ENCODE measurements at places on chromosomes 16 and 17.
A peak's percentile ranks its signal among the peaks of the same experiment; 100 is the strongest.

- no peak for DNase-seq
These were observed 95.7 kb upstream of the DNAH17 start for GRCh38 chr17:78672871-78673371.

GRCh38 chr17:81347437-81347836, 47.8 kb upstream of the BAHCC1 start:
- no peak for DNase-seq

DNA sequence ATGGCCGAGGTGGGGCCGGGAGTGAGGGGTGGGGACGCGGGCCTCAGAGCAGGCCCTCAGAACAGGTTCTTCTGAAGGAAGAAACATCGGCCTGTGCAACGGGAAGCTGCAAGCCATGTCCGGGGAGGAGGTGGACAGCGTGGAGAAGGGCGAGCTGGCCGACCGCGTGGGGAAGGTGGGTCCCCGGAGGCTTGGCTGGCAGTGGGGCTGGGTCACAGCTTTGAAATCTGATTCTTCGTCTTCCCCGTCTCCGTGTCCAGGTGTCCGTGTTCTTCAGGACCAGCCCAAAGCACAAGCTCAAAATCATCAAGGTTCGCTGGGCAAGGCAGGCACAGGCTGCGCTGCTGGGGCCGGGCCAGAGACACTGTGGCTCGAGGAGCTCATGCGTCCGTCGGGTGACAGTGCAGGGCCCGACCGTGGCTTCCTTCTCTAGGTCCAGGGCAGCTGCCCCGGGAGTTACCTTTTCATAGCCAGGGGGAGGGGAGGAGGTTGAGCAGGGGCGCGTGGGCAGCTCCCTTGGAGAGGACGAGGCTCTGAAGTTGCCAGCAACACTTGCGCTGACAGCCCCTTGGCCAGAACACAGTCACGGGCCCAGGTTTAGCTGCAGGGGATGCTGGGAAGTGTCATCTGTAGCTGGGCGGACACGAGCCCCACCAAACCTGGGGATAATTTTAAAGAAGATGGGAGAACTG, 51.3 kb downstream of the MEAK7 start:
- no peak for DNase-seq

GRCh38 chr17:33228548-33228947, 64.5 kb downstream of the ASIC2 start:
- no peak for DNase-seq

- no peak for DNase-seq
These were observed 35.7 kb downstream of the CYTH1 start for GRCh38 chr17:78746263-78746948.

GRCh38 chr16:89009343-89010209, 32.6 kb upstream of the CBFA2T3 start:
- peak; percentile 57 for DNase-seq

- no peak for DNase-seq
These were observed 22.5 kb upstream of the SLC35B1 start for GRCh38 chr17:49730078-49730784.

- no peak for DNase-seq
These were observed 231.1 kb downstream of the SOX9 start for GRCh38 chr17:72351884-72352346.

DNA sequence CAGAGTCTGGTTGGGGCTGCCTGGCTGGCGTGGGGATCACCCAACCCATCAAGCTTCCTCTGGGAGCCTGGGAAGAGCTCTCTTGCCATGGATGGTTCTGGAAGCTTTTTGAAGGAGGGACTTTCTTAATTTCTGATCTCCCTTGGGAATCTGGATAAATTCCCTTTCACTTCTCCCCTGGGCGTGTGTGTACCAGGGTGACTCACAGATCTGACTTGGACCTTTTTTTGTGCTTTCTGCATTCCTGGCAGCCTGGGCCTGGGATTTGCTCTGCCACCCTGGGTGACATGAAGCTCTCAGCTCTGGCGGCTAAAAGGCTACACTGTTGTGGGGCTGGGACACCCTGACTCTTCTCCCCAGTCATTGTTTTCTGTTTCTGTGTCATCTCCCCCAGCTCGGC, 70.1 kb downstream of the ABCC1 start:
- no peak for DNase-seq

- DNase-seq, result no peak
These were observed 104.6 kb downstream of the RPTOR start for GRCh38 chr17:80649200-80649644.

DNA sequence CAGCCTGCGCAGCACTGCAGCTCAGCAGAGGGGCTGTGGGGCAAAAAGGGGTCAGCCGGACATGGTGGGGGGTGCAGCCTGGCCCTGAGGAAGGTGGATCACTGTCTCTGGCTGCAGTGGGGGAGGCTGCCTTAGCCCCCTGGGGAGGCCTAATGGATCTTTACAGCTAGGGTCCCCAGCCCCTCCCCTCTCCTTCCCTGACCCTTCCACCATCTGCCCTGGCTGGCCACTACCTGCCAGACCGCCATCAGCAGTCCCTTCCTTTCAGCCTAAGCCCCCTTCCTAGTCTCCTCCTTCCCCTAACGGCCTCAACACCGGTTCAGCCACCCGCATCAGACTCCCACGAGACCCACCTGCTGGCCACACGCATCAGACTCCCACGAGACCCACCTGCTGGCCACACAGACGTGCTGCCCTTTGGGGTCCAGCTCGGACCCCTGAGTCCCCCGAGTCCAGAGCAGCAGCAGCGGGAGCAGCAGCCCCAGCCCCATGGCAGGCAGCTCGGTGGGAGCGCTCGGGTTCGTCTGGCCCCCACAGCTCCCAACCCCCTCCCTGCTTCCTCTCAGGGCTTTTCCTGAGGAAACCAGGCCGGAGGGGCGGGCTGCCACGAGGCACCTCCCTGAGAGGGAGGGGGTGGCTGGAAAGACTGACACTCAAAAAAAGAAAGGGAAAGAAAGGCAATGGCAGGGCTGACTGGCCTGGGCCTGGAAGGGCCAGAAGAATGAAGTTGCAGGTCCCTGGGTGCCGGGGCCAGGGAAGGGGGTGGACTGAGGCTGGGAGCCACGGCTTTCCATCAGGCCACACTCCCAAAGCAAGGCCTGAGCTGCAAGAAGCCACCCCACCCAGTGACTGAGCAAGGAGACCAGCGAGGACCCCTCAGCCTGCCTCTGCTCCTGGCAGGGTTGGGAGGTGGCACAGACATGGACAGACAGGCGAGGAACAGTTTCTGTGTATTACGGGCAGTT, at the start of gene SCARF1:
Gene SCARF1 (minus strand): TSS at position 526 of the 965 bp plus-strand sequence. CDS start 35 bp downstream, at position 491.
- DNase-seq, result no peak

GRCh38 chr17:78933025-78933958, 8.1 kb upstream of the TIMP2 start:
- no peak for DNase-seq

DNA sequence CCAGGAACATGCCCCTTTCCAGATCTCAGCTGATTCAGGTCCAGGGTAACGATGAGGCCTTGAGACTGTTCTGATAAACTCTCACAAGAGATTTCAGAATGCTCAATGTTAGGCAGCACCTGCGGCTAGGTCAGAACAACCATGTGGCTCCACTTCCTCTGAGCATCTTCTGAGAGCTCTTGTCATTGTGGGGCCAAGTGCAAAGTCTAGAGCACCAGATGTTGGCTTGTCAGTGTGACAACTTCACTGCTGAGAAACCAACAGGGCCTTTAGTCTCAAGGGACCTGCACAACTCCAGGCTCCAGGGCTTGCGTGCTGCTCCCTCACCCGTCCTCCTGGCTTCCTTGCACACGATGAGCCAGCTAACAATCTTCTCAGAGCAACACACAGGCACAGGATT, 29.0 kb downstream of the FCSK start:
- DNase-seq, result no peak

GRCh38 chr17:13046361-13046760, 28.5 kb upstream of the ELAC2 start:
- no peak for DNase-seq

GRCh38 chr16:8310816-8311215, 279.5 kb downstream of the TMEM114 start:
- DNase-seq, result no peak

- no peak for DNase-seq
These were observed 26.1 kb upstream of the ABCA8 start for GRCh38 chr17:68981288-68981687.

DNA sequence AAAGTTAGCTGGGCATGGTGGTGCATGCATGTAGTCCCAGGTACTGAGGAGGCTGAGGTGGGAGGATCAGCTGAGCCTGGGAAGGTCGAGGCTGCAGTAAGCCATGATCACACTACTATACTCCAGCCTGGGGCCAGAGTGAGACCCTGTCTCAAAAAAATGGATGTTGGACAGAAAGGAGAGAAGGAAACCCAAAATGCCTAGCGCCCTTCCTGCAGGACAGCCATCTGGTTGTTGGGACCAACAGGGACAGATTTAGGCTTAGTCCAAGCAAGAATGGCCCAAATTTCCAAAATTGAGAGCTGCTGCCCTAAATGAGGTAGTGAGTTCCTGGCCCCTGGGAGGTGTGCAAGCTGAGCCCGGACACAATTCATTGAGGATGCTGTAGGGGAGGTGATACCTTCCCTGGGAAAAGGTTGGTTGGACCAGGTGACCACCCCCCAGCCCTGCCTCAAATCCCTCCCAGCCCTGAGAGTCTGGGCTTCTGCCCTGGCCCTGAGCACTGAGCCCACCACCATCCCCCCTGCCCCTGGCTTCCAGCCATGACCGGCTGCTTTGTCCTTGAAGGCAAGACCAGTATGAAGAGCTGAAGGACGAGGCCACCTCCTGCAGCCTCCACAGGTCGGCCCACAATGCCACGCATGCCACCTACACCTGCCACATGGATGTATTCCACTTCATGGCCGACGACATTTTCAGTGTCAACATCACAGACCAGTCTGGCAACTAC, 35.1 kb downstream of the IL21R start:
- DNase-seq, result no peak

DNA sequence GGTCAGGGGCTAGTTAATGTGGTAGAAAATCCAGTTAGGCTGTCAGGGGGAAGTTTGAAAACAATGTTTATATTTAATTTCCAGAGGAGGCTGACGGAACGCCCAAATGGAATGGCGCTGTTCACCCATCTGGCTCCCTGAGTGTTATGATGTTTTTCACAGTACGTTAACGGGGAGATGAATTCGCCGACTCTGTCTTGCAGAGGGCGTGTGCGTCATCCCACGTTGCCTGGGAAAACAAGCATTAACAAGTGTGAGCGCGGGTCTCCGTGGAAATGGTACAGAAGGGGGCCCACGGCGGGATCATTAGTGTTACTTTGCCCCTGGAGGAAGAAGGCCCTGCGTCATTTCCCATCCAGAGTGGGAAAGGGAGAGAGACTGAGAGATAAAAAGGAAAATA, 29.6 kb downstream of the RGS9 start:
- DNase-seq, result no peak

- no peak for DNase-seq
These were observed 19.6 kb downstream of the ZFPM1 start for GRCh38 chr16:88472637-88473205.

DNA sequence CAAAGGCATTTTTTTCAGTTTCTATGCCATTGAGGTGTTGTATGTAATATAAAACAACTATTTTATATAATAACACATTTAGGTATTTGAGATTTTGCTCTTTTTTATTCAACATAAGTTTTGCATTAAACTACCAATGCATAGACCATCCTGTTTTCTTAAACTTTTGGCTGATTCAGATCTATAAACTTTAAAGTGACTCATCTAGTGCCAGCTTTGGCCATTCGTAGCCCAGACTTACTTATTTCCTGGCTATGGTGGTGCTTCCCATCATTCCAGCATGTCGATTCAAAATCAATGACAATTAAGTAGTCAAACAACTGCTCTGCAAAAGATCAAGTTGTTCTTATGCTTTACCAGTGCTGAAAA, 3.1 kb downstream of the ERI2 start:
- DNase-seq, result no peak

- peak; percentile 92 for DNase-seq
These were observed 43.2 kb upstream of the MRPS23 start for GRCh38 chr17:57892820-57893595.

DNA sequence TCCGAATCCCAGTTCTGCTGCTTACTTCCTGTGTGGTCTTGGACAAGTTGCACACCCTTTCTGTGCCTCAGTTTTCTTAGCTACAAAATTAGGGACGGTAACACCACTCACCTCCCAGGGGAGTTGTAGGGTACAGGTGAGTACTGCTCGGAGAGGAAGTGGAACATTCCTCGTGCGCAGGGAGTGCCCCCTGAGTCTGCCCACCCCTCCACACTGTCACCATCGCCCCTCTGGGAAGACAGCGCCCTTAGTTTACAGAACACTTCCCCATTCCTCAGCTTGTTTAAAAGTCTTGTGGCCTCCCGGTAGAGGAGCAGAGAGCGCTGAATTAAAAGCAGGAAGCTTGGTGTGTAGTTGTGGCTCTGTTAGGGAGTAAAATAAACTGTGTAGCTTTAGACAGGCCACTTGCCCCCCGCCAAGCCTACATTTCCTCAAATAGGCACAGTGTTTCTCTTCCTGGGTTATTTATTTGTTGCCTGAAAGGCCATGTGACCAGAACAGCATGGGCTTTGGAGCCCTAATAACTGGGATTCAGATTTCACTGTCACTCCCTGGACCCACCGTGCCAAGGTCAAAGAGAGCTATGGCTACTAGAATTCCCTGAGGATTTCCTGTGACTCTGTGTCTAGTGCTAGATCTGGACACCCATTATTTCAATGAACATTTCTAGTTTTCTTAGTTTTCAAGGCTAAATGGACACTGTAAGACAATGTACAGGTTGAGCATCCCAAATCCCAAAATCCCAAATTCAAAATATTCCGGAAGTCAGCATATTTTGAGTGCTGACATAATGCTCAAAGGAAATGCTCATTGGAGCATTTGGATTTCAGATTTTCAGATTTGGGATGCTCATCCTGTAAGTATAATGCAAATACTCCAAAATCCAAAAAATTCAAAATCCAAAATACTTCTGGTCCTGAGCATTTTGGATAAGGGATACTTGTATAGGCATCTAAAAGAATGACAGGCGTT, 372.5 kb downstream of the SNX29 start:
- peak; percentile 61 for DNase-seq

- DNase-seq, result no peak
These were observed 4.0 kb upstream of the ZNF768 start for GRCh38 chr16:30530163-30531037.

DNA sequence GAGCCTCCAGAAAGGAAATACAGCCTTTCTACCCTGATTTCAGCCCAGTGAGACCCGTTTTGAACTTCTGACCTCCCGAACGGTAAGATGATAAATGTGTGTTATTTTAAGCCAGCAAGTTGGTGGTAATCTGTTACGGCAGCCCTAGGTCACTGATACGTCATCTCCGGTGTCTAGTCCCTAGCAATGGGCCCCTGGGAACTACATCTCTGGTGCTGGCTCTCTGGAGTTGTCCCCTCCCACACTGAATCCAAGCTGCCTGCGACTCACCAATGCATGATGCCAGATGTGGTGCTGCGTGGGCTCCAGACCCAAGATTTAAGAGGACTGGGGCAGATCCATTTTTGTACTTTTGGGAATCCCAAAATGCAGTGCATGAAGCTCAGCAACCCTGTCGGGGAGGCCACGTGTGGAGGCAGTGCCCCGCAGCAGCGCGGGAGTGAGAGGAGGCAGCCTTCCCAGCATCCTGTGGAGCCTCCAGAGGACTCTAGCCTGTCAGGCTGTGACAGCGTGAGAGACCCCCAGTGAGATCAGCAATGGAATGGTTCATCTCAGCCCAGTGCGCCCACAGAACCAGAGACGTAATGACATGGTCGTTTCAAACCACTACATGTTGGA, 43.6 kb upstream of the USP7 start:
- DNase-seq, result no peak

Data from hematopoietic multipotent progenitor cell (in vitro differentiated cells).